ENCODE measurements at places on chromosomes 6 and 20.

- DNase-seq: no peak
These were observed 48.6 kb downstream of the RALGAPA2 start for GRCh38 chr20:20663841-20664240.

DNA sequence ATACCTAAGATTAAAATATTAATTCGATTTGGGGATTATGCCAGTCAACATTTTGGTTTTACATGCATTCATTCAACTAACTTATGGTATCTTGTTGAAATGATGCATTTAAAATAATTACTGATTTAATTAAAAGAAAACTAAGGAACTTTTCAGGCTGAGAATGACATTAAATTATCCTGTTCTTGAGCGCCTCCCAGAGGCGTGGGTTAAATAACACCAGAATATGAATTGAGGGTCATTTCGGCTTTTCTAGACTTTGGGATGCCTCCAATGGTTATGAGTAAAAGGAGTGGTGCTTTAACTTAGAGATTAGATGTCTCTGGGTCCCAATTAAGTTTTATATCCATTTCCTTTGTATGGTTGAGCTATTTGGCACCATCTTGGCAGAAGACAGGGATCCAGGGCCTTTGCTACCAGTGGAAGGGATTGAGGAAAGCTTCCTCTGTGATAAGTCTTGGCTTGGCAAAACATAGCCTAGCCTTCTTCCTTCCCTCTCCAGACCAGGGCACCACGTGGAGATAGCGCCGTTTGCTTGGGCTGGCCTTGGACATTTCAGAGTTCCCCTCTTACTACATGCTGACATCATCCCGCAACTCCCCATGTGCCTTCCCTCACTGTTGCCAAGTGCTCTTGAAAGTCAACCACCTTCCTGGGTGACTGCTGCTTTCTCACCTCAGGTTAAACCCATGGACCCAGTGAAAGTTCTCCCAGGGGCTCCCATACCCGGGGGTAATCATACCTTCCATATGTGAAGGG, 28.7 kb downstream of the GNAS start:
- no peak for DNase-seq

DNA sequence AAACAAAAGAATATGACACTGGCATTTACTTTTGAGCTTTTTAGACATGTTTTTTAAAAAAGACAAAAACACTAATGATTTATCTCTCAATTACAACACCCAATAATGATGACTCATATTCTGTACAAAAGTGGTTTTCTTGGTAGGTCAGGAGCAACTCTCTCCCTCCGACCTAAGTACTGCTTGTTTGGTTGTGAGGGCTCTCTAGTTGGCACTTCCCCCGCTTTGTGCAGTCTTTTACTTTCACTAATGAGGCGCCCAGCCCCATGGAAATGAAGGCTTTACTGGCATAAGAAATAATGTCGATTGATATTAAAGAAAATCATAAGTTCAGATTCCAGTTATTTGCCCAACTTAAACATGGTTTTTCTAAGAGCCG, 1.3 kb downstream of the KPNA5 start:
- peak; percentile 46 for DNase-seq

DNA sequence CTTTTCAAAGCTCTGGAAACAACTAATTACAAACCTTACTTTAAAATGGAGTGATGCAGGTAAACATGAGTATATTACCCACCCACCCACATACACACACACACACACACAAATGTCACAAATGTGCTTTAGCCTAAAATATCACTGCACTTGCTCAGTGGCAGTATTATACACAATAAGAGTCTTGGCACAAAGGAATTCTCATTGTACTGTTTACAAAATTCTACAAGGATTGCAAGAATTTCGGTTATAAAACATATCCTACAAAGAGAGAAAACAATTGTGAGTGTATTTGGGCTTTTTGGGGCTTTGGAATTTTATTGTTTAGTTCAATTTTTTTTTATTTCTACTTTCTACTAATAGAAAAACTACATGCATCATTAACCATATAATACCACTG, 113.2 kb upstream of the BEND6 start:
- no peak for DNase-seq

DNA sequence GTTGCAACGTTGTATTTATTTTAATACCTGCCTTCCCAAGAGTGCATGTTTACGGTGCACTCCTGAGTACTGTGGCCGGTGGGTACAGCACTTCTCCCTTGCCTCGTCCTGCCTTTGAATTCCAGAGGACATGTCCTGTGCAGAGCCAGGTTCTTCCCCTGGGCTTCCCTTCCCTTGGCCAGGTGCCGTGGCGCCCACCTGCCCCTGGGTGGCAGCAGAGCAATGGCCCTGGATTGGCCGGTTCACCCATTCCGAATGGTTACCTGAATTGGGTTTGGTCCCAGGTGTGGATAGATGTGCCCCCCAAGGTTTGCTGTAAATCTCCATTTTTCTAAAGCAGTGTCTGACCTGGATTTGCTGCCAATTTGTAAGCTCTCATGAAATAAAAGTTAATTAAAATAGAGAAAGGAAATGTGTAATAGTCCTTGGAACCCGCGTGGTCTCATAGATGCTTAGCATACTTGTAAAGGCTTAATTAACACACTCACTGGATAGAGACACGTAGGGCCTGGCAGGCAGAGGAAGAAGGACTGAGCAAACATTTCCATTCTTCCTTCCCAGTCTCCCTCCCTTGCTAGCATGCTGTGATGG, 40.6 kb downstream of the DTD1 start:
- no peak for DNase-seq

DNA sequence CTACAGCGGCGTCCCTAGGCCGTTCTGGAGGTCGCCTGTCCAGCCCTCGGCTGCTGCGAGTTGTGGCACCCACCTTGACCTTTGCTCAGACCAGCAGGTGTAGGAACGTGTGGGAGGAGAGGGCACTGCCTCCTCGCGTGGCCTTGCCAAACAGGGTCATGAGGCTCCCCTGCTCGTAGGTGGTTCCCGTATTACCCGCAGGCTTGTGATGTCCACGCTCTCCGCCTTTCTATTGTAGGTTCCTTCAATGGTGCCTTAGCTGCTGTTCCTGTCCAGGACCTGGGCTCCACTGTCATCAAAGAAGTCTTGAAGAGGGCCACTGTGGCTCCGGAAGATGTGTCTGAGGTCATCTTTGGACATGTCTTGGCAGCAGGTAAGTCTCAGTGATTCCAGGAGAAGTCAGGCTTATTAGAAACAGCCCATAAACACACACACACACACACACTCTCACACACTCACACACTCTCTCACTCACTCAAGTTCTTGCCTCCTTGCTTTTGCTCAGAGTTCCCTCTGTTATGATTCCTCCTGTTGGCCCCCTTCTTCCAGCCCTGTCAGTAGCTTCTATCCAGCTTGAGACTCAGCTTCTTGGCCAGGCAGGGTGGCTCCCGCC, 942 bp downstream of the ACAT2 start:
- DNase-seq: no peak

DNA sequence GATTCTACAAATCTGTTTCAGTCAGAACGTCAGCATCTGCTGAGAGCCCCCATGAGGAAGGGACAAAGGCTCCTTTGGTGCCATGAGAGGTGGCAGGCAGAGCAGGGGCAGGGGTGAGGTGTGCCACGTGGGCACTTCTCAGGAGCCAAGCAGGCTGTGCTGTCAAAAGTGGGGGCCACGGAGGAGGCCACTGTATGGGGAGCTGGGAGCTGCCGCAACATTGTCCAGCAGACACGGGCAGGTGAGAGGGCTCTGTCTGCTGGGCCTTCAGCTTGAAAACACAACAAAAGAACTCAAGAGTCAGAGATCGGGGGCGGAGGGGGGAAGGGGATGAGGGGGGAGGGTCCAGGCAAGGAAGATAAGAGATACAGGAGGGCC, 21.6 kb upstream of the FOXP4 start:
- no peak for DNase-seq

DNA sequence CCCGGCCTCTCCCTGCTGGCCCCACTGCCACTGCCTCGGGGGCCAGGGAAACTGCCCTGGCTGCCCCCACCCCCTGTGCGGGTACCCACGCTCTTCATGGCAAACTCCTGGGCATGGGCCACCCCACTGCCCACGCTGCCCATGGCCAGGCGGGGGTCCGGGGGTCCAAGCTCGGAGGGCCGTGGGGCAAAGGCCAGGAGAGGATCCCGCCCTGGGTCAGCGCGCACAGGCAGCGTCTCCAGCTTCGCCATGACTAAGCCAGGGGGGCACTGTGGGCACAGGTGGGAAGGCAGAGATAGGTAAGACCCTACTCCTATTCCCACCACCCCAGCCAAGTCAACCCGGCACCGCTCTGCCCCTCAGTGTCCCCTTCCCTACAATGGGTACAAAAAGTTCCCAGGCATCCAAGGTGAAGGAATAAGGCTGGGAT, 6.4 kb downstream of the LZTS3 start:
- no peak for DNase-seq

GRCh38 chr20:49711667-49711987, 2.1 kb downstream of the B4GALT5 start:
- no peak for DNase-seq

DNA sequence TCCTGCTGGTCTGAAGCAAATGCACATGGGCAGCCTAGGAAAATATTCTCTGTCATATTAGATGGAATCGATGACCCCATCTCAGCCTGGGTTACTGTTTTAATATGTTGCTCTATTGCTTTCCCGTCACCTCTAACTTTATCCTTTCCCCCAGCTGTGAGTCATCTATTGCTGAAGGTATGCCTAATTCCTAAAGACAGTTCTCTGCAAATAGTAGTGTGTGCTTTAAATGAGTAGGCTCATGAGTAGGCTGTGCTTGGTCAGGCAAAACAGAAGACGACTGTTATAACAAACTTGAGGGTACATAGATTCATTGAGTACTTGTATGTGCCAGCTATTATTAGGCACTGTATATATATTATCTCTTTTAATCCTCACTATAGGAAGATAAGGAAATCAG, 47.2 kb downstream of the CTNNBL1 start:
- DNase-seq: no peak

DNA sequence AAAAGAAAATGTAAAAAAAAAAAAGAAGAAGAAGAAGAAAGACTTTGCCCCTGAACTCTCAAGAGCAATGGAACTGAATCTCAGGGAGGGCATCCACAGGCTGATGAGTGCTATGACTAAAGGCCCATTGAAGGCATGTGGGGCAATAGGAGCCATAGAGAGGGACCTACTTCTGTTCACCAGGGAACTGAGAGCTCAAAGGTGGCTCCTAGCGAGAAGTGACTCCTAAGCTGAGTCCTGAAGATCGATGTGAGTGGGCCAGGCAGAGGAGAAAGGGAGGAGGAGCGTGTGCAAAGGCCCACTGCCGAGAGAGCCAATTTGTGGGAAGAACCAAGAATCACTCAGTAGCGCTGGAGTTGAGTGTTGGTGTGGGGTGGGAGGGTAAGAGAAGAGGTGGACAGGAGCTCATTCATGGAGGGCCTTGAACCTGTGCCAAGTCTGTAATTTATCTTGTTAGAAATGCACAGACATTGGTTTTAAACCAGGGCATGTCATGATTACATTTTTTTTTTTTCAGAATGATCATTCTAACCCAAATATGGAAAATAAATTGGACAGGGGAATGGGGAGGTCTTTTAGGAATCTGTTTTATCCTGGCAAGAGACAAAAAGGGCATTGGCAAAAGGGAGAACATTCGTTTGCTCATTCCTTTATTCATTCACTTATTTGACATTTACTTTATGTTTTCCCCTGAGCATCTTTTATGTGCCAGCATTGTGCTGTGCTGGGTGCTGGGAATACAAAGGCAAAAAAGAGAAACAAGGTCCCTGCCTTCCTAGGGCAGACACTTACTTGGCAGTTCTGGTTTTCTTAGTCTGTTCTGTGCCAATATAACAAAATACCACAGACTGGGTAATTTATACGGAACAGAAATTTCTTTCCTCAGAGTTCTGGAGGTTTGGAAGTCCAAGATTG, 67.4 kb upstream of the DSP start:
- no peak for DNase-seq

GRCh38 chr20:19423097-19423899, 210.9 kb downstream of the SLC24A3 start:
- DNase-seq: no peak

DNA sequence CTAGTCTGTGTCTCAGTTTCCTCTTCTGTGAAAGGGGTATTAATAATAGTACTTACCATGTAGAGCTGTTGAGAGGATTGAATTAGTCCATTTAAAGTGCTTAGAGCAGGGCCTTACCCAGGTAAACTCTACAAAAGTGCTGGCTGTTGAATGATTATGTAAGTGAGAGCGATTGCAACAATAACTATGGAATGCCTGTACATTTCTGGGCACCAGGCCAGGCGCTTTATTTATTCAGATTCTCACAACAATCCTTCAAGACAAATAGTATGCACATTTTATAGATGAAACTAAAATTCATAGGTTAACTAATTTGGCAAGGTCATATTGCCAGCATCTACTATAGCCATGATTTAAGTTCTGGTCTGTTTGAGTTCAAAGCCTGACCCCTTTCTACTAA, 78.3 kb upstream of the MMS22L start:
- DNase-seq: no peak

- no peak for DNase-seq
These were observed 913 bp downstream of the BTN2A2 start for GRCh38 chr6:26383624-26384417.

GRCh38 chr6:113366505-113366904, 490.6 kb upstream of the MARCKS start:
- DNase-seq: no peak

- no peak for DNase-seq
These were observed 28.9 kb downstream of the SNX5 start for GRCh38 chr20:17939622-17940223.

DNA sequence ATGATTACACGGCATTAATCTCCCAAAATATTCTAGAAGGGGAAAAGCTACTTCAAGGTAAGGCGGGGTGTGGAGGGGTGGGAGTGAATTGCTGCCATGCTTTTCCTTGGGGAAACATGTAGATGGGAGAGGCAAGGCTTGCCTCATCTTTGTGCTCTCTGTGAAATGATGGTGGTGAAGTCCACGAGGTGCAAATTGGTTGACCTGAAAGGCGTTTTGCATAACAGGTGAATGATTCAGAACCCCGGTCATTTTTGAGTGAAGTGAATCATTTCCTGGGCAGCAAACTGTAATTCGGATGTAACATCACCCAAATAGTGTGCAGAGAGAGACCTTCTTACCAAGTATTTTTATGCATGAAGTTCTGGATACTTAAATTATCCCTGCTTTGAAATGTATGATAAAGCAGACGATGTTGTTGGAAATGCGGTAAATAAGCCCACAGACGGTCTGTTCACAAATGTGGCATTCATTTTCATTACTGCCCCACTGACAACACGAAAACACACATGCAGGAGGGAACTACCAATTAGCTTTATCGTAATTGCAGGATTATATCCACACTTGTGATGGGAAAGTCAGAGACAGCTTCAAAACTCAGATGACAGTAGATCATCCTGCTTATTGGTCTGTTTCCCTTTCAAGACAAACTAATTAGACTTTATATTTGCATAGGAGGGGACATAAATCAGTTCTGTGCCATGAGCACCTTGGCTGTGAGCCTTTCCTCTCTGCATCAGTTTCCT, 3.0 kb downstream of the CDH4 start:
- DNase-seq: peak; percentile 49

GRCh38 chr20:41393705-41394066, 27.1 kb upstream of the EMILIN3 start:
- no peak for DNase-seq

DNA sequence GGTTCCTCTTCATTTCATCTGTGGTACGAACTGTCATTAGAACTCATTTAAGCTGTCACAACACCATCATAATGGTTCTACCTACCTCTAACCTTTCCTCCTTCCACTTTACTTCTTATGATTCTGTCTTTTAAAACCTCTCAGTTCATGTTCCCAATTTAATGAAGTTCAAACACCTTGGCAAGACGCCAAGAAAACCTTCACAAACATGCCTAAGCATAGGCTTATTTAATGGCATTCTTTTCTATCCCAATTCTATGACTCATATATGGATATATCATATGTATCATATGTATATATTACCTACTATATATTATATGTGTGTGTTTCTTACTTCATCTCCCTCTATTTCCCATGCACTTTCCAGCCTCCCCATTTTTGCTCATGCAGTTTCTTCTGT, 283.4 kb upstream of the TBX18 start:
- no peak for DNase-seq
